ENCODE measurements at places on chromosomes 4 and X. TPM values are rescaled to one million over a fixed set of nuclear protein-coding genes. Genes with fewer than 3 reads are reported as not detected.

JAKMIP1 gene
- not detected for total RNA-seq

EREG gene
- under 0.01 TPM for total RNA-seq

REPS2 gene
- 1.3 TPM for total RNA-seq

TASL gene
- total RNA-seq = not detected

CXorf49 gene
- not detected for total RNA-seq

FAM241A gene
- 5.5 TPM for total RNA-seq

ALAS2 gene
- total RNA-seq = not detected
